Stimulated activated effector memory CD8-positive, alpha-beta T cell treated with anti-CD3 and anti-CD28 coated beads, Interleukin-12 subunit alpha, Interleukin-12 subunit beta, amount 100 ng/mL, for 72 hours (primary cell): ENCODE measurements at places on chromosomes 16 and 17.

GRCh38 chr16:69187446-69188235 is 677 bp downstream of the SNTB2 start:
- peak; percentile 37 for DNase-seq

GRCh38 chr16:75108792-75109731 is 7.5 kb downstream of the LDHD start:
- DNase-seq: peak; percentile 43

- no peak for DNase-seq
Observed at GRCh38 chr17:78146881-78147280, 696 bp downstream of the C17orf99 start.

GRCh38 chr17:20141198-20141972 is 132.2 kb downstream of the SPECC1 start:
- no peak for DNase-seq

DNA sequence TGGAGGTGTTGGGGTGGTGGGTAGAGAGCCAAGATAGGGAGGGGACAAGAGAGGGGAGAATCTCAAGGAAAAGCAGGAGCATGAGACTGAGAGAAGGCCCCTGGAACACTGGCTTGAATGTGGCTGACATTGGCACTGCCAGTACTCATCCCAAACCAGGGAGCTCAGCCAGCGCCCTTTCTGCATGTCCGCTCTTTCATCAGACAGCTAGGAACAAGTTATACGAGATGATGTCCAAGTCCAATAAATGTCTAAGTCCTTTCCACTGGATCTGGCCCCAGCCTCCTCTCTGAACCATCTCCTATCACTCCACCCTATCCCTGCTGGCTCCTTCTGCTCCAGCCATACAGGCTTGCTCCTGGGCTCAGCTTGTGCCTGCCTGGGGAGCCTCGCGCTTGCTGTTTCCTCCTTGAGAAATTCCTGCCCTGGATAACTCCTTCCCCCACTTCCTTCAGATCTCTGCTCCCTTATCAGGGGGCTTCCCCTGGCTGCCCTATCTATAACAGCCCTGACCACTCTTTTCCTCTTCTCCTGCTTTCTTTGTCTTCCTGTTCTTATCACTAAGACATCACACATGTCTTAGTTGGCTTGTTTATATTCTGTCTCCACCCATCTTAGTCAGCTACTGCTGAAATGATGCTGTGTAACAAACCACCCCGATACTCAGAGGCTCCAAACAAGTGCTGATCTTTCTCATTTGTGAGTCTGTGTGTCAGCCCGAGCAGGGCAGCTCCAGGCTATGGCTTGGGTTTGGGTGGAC is 37.1 kb upstream of the MEOX1 start:
- no peak for DNase-seq

- DNase-seq: no peak
Observed at GRCh38 chr17:51263006-51263405, 2.7 kb downstream of the UTP18 start.

GRCh38 chr16:3879887-3880564 is 487 bp downstream of the CREBBP start:
- peak; percentile 59 for DNase-seq

DNA sequence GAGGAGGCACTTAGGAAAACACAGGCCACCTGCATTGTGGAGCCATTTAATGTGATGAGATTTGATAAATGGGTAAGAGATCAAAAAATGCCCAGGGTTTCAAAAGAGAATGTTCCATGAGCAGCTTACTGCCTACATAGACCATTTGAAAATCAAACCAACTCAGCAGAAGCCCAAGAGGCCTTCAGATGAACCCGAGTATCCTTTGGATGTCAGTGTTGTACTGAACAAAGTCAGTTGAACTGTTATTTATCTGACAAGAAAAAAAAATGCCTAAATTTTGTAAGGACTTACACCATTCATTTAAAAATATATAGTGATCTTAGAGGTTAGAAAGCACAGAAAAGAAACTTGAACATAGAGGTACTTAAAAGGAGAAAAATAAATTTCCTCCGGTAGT is 381.7 kb downstream of the ZFHX3 start:
- no peak for DNase-seq

DNA sequence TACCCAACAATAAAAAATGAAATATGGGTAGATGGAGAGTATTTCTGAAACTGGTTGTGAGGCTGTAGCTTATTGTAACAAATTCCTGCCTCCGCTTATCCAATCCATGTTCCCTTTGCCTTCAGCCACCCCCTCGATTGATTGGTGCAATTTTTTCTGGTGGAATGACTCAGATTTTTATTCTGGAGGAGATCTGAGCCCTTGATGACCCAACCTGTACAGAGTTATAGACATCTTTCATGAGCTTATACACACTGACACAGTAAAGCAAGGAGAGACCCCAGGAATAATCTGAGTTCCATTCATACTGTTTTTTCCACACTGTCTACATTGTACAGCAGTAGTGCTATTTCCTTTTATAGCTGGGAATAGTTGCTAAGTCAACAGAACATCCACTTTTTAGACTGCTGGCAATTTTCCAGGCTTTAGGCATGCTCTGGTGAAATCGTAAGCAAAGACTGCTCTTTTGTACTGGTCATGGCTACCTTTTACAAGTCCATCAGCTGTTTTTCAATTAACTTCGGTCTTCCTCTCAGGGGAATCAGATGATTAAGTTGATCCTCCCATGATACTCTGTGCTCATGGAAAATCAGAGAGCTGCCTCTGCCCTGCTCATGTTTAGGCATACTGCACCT is 30.1 kb downstream of the CCL4 start:
- DNase-seq: no peak
